ENCODE measurements at places on chromosomes 5 and 9. TPM values are rescaled to one million over a fixed set of nuclear protein-coding genes. Genes with fewer than 3 reads are reported as not detected.

The IL9 gene
- not detected for total RNA-seq

The STKLD1 gene
- not detected for total RNA-seq

The SMC2 gene
- total RNA-seq, result 30.5 TPM

The PCA3 gene
- not detected for total RNA-seq

- no peak for DNase-seq
These were observed 64.9 kb downstream of the ZNF618 start for GRCh38 chr9:113941056-113941455.
